ENCODE measurements at places on chromosomes 11 and 22.

DNA sequence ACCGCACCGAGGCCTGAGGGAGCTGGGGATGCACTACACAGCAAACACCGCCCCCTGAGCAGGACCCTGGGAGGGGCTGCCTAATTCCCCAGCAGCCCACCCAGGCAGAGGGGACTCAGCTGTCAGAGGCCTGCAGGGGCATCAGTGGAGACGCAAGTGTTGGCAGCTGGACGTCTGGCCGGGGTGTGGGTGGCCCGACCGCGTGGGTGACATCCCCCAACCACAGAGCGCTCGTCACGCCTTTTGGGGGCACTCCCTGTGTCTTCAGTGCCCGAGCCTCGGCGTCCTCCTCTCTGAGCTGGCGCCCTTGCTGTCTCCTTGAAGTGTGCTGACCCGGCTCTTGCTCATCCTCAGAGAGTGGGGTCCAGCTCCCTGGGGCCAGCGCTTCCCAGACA is 150.2 kb downstream of the BRD1 start:
- no peak for DNase-seq

DNA sequence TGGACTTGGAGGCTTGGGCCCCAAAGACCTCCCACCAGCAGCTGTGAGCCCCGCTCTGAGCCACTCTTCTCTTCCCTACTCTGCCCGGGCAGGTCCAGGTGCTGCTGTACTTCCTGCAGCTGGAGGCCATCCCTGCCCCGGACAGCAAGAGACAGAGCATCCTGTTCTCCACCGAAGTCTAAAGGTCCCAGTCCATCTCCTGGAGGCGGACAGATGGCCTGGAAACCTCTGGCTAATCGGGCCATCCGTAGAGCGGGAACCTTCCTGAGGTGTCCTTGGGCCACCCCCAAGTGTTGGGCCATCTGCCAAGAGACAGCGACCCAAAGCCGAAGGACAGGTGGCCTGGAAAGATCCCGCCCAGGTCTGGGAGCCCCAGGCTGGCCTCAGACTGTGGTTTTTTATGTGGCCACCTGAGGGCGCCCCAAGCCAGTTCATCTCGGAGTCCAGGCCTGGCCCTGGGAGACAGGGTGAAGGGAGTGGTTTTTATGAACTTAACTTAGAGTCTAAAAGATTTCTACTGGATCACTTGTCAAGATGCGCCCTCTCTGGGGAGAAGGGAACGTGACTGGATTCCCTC is 135.1 kb downstream of the BCR start:
- no peak for DNase-seq

DNA sequence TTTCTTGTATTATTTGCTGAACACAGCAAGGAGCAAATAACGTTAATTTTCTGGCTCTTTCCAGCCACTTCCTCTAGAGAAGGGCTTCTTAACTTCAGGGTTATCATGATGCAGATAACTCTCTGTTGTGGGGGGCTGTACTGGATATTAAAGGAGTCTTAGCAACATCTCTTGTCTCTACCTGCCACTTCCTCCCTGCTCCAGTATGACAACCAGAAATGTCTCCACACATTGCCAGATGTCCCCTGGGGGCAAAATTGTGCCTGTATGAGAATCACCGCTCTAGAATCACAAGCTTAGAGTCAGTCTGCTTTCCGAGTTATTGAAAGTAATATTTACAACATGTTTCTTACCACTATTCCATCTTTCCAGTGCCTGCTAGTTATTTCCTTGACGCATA is 6.8 kb downstream of the JRKL start:
- DNase-seq = no peak

DNA sequence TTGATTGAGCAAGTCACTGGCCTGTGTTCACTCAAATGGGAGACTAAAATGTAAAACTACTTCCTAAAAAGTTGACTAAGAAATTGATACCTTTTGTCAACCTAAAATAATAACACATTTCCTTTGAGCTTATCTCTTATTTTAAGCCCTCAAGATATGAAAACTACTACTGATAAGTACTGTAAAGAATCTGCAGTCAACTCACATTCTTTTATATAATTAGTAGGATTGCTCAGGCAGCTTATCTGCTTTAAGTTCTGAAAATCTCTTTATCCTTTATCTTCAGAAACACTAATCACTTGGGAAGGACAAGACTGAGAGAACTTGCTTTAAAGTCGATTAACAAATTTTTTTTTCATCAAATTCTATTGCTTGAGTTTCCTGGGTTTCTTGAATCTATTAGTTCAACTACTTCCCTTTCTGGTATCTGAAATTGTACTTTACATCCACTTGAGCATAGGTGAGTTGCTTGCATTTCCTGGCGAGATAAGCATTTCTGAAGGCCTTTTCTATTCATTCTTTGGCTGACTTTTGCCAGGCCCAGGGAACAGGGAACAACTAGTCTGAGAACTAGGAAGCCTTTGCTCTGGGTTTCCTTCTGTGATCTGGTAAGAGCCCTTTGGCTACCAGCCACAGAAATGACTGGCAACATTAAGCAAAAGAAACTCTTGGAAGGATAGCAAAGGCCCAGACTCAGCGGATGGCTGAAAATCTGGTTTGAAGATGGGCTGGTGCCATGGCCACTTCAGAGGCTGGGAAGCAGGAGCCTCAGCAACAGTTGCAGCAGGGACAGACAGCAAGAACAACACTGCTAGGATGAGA is 19.3 kb upstream of the CSRP3 start:
- DNase-seq = no peak

DNA sequence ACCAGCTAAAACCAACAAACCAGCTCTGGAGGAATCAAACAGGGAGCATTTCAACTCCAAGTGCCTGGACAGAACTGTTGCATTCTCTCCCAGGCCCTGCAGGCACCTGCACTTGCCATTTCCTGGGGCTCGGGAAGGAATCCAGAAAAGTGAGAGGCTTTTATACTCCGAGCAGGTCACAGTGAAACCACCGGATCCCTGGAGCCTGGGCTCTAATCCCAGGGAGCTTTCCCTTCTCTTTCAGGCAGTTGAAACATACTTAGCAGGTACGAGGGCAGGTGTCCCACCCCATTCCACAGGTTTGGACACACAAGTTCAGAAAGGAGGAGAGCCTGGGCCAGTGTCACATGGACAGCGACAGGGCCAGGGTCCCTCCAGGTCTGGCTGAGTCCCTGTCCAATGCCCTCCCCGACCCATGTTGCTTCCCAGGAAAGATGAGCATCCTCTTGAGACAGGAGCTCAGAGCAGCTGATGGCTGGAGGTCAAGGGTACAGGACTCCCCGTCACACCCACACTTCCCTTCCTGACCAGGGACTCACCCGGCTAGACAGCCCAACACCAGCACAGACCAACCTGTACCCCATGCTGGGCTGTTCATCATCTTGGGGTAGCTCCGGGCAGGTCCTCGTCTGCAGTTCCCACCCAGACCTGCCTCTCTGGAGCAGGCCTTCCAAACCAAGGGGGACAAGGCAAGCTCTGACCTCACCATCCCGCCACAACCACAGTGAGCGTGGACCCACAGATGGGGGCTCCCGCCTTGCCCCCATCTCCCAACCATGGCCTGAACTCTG is 49.9 kb upstream of the CD5 start:
- no peak for DNase-seq

- DNase-seq = no peak
These were observed 67.4 kb upstream of the CLDN5 start for GRCh38 chr22:19591568-19591967.

DNA sequence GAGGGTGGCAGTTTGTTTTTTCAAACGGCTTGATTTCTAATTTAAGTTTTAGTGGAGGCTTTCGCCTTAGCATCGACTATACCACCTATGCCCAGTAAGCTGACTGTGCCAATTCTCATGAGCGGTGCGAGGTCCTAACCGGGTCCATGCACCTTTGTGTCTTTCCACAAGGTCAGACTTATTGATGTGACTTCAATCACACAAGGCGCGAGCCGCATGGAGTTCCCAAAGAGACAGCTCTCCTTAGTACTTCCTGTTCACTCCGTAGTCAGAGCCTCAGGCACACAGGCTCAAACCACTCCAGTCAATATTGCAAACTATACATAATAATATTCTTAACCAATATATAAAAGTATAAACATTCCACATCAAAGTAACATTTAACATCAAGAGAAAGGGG is 18.2 kb downstream of the ST14 start:
- DNase-seq = no peak

DNA sequence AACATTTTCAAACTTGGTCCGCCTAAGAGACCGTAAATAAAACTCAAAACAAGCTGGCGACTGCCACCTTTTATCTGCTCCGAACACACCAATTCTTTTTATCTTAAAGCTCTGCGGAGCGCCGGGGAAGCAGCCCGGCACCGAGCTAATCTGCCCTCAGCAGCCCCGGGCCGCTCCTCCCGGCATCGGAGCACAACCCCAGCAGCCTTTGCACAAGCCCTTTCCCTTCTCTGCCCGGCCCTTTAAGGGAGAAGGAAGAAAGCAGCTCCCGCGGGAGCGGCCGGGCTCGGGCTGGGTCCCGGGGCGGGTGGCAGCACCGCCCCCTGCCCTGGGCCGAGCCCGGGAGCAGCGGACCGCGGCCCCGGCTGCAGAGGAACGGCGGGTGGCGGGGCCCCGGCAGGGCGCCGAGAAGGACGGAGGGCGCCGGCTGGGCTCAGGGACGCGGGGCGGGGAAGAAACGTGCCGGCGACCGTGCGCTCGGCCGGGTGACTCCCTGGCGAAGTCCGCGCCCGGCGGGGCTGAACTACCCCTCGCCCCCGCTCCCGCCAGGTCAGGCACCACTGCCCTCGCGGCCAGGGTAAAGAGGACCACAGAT is 133.6 kb upstream of the C11orf58 start:
- no peak for DNase-seq

DNA sequence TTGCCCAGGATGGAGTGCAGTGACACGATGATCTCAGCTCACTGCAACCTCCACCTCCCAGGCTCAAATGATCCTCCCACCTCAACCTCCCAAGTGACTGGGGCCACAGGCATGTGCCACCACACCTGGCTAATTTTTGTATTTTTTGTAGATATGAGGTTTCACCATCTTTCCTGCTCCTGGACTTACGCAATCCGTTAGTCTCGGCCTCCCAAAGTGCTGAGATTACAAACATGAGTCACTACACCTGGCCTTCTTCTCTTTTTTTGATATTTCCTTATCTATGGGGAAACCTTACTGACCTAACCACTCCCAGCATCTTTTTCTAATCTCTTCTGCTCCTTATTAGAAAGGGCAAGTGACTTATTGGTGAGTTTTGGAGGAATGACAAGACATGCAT is 121.7 kb upstream of the CHORDC1 start:
- DNase-seq = no peak

DNA sequence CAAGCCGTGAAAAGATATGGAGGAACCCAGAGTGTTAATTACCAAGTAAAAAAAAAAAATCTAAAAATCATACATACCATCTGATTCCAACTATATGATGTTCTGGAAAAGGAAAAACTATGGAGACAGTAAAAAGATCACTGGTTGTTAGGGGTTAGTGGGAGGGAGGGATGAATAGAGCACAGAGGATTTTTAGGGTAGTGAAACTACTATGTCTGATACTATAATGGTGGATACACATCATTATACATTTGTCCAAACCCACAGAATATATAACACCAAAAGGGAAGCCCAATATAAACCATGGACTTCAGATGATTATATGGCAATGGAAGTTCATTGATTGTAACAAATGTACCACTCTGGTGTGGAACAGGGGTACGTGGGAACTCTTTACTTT is 74.1 kb downstream of the ENTHD1 start:
- DNase-seq = no peak

- DNase-seq = no peak
These were observed 10.4 kb downstream of the PACSIN2 start for GRCh38 chr22:43004362-43005035.

- DNase-seq = no peak
These were observed 12.0 kb downstream of the PLCB3 start for GRCh38 chr11:64263021-64263946.

- no peak for DNase-seq
These were observed 80.8 kb downstream of the TNRC6B start for GRCh38 chr22:40258501-40258915.

GRCh38 chr11:36928621-36929020 is 330.6 kb upstream of the RAG2 start:
- DNase-seq = no peak

GRCh38 chr11:112801025-112801816 is 160.0 kb upstream of the NCAM1 start:
- DNase-seq = no peak

DNA sequence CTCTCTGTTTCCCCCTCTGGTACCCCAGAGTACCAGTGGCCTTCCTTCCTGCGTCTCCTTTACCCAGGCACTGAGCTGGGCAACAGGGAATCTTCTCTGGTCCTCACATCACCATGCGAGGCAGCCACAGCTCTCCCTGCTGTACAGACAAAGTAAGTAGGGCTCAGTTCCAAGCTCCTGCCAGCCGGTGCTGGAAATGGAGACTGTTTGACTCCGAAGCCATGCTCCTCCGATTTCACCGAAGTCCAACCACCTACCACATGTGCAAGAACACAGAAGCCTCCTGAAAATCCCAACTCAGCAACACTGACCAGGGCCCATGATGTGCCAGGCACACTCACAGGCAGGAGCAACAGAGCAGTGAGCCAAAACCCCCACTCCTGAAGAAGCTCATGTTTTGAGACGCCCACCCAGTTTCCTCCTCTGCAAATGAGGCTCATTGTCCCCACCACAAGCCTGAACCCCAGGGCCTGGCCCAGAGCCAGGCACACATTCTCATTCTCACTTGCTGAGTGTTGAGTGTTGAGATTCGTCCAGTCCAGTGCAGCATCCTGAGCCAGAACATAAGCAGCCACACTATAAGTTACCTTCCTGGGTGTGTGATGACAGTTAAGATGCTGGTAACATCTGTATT is 156.0 kb downstream of the MPPED1 start:
- no peak for DNase-seq

GRCh38 chr11:88384669-88385005 is 47.1 kb upstream of the CTSC start:
- DNase-seq = no peak

- no peak for DNase-seq
These were observed 3.8 kb upstream of the MFRP start for GRCh38 chr11:119350302-119350701.
